Caco-2 (cell line): ENCODE measurements at places on chromosomes 4 and X.

- DNase-seq: no peak
Measured at GRCh38 chr4:147789596-147789995, 57.7 kb downstream of the ARHGAP10 start.

DNA sequence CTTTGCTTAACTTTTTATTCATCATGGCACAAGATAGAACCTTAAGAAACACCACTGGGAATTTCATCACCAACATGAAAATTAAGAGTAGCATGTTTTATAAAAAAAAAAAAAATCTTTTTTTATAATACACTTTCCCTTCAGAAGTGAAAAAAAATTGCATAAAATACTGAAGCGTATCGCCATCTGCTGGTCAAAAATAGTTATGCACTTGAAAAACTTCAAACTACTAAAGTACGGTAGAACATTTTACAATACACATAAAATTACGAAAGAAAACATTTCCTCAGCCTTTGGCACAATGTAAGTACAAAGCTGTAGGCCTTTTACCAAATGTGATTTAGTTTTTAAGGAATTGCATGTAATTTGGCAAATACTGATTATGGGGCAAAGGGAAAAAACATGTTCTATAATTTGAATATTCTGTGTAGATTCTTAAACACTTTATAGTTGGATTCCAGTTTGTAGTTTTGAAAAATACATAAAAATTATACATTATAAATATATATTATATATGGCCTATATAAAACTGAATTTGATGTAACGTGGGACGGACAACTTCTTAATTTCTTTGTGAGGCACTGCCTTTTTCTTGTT lies 26.5 kb downstream of the HCCS start:
- DNase-seq: no peak

DNA sequence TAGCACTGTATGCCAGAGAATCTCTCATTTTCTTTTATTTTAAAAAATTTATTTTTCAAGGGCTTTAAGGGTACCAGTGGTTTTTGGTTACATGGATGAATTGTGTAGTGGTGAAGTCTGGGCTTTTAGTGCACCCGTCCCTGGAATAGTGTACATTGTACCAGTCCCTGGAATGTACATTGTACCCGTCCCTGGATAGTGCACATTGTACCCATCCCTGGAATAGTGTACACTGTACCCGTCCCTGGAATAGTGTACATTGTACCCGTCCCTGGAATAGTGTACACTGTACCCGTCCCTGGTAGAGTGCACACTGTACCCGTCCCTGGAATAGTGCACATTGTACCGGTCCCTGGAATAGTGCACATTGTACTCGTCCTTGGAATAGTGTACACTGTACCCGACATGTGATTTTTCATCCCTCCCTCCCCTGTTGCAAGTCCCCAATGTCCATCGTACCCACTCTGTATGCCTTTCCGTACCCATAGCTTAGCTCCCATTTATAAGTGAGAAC lies 56.1 kb upstream of the HELT start:
- no peak for DNase-seq

- no peak for DNase-seq
Measured at GRCh38 chr4:147334478-147334877, 146.4 kb upstream of the EDNRA start.

GRCh38 chrX:23901805-23902204 lies 5.9 kb downstream of the APOO start:
- peak; percentile 50 for DNase-seq

- DNase-seq: no peak
Measured at GRCh38 chr4:183329954-183330742, 7.9 kb upstream of the CLDN24 start.

GRCh38 chr4:8675383-8675782 lies 82.8 kb downstream of the CPZ start:
- peak; percentile 72 for DNase-seq

GRCh38 chrX:72554448-72555140 lies 18.0 kb downstream of the HDAC8 start:
- DNase-seq: peak; percentile 90

GRCh38 chr4:40482985-40483647 lies 146.5 kb downstream of the RBM47 start:
- DNase-seq: no peak

GRCh38 chrX:39975101-39975925 lies 122.4 kb downstream of the BCOR start:
- DNase-seq: peak; percentile 58

- DNase-seq: no peak
Measured at GRCh38 chrX:46551494-46552128, 6.4 kb upstream of the ZNF674 start.

- no peak for DNase-seq
Measured at GRCh38 chrX:109760922-109761250, 27.8 kb upstream of the ACSL4 start.

DNA sequence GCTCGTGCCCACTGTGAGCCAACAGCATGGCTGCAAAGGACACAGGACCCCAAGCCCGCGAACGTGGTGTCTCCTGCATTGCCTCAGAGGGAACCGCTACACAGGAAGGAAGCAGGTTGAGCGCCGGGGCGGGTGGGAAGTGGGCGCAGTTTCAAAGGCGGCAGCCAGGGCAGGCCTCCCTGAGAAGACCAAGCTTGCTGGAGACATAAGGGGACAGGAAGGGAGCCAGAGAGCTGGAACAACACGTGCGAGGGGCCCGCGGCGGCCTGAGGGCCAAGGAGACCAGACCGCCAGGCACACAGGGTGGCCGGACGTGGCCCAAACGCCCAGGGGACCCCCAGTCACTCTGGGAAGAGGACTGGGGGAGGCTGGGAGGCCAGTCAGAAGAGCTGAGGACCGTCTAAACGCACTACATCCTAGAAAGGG lies 32.0 kb downstream of the CTBP1 start:
- DNase-seq: no peak

- peak; percentile 18 for DNase-seq
Measured at GRCh38 chr4:174318829-174319764, 35.4 kb downstream of the CEP44 start.

DNA sequence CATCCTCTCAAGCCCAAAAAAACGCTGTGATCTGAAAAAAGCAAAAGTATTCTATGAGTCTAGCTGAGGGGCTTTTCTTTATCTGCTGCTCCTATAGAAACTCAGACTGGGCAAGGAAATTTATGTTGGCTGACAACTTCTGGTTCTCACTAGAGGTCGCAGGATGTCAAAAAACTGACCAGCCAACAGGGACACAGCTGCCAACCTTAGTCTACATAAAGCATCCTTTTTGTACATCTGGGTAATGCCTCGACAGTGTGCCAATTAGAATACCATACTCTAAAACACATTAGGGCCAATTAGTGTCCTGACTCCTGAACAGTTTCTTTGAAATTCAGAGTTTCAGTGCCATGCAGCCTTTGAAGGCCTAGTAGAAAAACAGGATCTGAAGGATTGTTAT lies 8.8 kb upstream of the TLL1 start:
- DNase-seq: no peak

- no peak for DNase-seq
Measured at GRCh38 chr4:42636645-42636949, 20.3 kb downstream of the ATP8A1 start.

DNA sequence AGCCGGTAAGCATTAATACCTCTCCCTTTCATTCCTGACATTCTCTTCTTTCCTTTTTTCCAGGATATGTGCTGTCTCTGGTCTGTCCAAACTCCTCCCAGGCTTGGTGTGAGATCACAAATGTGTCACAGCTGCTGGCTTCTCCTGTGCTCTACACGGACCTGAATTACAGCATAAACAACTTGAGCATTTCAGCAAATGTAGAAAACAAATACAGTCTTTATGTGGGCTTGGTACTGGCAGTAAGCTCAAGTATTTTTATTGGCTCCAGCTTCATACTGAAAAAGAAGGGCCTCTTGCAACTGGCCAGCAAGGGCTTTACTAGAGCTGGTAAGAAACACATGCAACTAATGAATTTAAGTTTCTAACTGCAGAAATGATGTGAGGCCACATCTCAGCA lies 8.4 kb downstream of the NIPAL1 start:
- no peak for DNase-seq

- DNase-seq: no peak
Measured at GRCh38 chr4:17662694-17663093, 48.3 kb downstream of the MED28 start.

- DNase-seq: no peak
Measured at GRCh38 chrX:136967966-136968365, 65.8 kb downstream of the GPR101 start.

- no peak for DNase-seq
Measured at GRCh38 chr4:40405193-40405592, 70.1 kb downstream of the CHRNA9 start.

- DNase-seq: no peak
Measured at GRCh38 chrX:572538-573124, 58.0 kb upstream of the SHOX start.

GRCh38 chr4:174553828-174554227 lies 31.5 kb upstream of the HPGD start:
- no peak for DNase-seq

DNA sequence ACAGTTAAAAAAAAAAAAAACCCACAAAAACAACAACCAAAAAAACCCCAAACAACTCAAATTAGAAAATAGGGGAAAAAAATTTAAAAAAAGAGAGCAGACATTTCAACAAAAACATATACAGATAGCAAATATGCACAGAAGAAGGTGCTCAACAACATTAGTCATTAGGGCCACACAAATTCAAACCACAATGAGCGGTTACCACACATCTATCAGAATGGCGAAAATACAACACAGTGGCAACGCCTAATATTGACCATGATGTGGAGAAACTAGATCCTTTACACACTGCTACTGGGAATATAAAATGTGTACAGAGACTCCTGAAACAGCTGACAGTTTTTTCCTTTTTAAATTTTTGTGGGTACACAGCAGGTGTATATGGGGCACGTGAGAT lies 19.4 kb downstream of the LYAR start:
- no peak for DNase-seq

DNA sequence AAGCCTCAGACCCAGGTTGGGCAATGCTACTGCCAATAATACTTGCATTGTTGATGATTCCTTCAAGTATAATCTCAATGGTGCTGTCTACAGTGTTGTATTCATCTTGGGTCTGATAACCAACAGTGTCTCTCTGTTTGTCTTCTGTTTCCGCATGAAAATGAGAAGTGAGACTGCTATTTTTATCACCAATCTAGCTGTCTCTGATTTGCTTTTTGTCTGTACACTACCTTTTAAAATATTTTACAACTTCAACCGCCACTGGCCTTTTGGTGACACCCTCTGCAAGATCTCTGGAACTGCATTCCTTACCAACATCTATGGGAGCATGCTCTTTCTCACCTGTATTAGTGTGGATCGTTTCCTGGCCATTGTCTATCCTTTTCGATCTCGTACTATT lies 7.4 kb downstream of the LPAR4 start:
- no peak for DNase-seq

- DNase-seq: no peak
Measured at GRCh38 chr4:42541647-42542046, 115.3 kb downstream of the ATP8A1 start.

- no peak for DNase-seq
Measured at GRCh38 chrX:154648931-154649330, 4.4 kb downstream of the CTAG2 start.

DNA sequence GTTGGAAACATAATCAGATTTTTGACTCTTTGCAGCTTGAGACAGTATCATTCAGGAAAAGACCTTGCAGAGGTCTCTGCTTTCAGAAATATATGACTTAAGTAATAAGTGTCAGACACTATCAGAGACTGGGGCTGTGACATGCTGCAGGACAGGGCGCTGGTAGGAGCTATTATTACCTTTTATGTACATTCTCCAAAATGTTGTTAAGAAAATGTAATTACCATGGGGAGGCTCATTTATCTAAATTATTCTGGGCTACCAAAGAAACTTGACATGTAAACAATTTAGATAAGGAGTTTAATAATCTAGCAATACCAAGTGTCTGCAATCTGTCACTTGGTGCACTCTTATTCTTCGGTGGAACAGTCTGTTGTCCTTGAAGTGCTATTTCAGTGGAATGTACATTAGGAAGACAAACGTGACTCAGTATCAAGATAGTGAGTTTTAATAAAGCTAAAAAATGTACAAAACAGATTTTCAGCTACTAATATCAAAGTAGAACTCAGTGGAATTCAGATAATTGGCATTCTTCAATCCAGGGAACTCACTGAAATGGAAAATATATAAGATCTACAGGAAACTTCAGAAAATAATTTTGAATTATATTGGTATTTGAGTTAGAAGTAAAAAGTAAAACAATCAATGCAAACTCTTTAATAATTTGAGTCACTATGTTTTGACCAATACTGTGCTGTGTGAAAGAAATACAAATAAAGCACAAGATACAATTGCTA lies 214.5 kb downstream of the KCNIP4 start:
- DNase-seq: no peak

DNA sequence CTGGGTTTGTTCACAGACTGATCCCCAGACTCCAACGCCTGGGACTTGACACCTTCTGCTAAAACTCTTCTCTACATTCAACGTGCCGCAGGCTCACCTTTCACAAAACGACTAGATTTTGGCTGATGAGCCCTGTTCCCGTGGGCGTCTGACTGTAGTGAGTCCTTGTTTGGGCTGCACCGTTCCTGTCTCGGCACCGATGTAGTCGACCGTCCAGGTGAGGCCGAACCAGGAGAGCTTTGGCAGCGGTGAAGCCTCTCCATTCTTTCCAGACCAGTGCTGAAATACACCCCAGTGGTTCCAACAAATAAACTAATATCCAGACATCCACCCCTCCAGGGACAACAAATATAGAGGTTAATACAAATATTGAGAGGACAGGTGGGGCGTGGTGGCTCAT lies 45.0 kb upstream of the TLR3 start:
- no peak for DNase-seq

DNA sequence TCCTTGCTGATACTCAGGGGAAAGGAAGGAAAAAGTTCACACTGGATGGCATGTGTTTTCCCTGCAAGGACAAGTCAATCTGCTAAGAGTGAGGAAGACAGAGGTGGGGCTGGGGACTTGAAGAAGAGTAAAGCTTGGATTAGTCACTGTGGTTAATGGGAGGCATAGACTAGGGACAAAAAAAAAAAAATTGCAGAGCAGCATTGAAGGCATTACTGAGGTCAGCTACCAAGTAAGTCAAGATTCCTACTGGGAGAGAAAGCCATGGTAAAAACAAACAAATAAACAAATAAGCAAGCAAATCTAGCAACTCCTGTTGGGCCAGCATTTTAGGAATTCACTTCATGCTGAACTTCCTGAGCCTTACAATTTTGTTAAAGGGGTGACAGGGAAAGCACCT lies 58.2 kb upstream of the GPC4 start:
- DNase-seq: no peak
